ENCODE measurements at places on chromosomes 1 and 21.

DNA sequence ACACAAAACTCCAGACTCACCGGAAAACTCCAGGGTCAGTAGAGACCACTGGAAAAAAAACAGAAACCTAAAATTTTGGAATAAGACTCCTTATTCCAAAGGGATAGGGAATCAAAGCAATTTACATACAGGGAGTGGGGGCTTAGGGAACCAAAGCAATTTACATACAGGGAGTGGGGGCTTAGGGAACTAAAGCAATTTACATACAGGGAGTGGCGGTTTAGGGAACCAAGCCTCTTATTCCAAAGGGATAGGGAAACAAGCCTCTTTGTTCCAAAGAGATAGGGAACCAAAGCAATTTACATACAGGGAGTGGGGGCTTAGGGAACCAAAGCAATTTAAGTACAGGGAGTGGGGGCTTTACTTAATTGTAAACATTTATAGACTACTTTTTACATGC lies 28.4 kb upstream of the TTLL7 start:
- DNase-seq = no peak

DNA sequence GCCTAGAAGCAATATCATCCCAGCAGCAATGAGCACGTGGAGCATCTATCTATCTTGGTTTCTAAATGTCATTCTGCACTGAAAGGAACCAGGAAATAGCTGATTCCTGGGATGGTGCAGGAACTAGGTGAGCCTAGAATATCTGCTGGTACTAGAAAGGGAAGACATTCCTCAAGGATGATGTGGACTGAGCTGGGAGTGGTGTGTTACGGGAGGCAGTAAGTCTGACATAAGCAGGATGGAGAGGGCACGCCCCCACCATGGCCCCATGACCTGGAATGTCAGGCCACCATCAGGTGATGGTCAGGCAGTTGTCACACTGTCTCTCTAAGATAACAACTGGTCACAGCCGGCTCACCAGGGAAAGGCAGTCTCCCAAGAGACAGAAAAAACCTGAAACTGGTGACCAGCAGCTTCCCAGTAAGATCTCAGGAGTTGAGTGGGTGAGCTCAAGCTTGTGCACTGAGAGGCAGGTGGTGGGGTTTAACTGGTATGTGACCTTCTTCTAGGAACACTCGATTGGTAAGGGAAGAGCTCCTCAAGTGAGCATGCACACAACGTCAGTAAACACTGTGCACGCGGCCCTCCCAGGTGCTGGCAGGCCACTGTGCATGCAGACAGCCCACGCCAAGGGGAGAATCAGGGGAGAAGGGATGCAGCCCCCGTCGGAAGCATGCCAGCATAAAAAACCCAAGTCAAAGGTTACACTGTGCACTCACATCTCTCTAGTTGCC lies 148.7 kb downstream of the ADSS2 start:
- DNase-seq = no peak

DNA sequence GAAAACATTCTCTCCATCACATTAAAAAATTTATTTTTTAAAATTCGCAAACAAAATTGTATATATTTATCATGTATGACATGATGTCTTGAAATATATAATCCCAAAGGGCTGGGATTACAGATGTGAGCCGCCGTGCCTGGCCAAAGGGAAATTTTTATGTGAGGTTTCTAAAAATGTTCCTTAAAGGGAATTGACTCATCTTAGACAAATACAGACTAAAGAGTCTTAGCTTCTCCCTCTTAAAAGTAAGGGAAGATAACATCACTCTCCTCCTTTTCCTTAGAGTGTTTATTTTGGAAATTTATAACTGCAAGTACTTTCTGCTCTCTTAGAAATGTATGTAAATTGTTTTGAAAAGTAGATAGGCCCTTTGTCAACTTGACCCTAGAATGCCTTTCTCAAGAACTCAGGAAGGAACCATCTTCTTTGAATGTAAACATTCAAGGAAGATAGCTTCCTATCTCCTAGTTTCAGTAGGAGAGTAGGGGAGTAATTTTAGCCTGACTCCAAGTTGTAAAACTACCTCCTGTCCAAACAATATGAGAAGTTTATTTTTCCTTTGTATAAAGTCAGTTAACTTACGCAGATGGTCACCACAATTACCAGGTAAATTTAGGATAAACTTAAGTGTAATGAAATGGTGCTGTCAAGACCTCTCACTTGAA lies 59.5 kb downstream of the C21orf91 start:
- DNase-seq = no peak

DNA sequence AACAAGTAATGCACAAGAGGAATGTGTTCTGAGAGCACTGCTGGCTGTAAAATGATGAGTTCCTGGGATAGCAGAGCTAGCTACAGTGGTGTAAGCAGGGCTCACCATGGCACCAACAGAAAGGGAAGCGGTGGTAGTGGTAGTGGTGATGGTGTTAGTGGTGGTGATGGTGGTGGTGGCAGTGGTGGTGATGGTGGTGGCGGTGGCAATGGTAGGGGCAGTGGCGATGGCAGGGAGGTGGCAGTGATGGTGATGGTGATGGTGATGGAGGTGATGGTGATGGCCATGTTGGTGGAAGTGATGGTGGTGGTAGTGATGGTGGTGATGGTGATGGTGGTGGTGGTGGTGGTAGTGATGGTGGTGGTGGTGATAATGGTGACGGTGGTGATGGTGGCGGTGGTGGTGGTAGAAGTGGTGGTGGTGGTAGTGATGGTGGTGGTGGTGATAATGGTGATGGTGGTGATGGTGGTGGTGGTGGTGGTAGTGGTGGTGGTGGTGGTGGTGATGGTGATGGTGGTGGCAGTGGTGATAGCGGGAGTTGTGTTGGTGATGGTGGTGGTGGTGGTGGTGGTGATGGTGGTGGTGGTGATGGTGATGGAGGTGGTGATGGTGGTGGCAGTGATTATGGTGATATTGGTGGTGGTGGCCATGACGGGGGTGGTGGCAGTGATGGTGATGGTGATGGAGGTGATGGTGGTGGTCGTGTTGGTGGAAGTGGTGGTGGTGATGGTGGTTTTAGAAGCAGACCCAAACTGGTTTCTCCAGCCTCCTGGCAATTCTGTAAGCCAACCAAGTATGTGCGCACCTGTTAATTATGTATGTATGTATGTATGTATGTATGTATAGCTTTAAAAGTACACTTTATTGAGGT lies 254.1 kb downstream of the TRABD2B start:
- no peak for DNase-seq

GRCh38 chr1:207978441-207978840 lies 67.5 kb upstream of the CD34 start:
- no peak for DNase-seq

GRCh38 chr1:20359451-20360330 lies 69.0 kb downstream of the VWA5B1 start:
- DNase-seq = no peak

- no peak for DNase-seq
Observed at GRCh38 chr21:36613059-36613458, 85.9 kb upstream of the SIM2 start.

DNA sequence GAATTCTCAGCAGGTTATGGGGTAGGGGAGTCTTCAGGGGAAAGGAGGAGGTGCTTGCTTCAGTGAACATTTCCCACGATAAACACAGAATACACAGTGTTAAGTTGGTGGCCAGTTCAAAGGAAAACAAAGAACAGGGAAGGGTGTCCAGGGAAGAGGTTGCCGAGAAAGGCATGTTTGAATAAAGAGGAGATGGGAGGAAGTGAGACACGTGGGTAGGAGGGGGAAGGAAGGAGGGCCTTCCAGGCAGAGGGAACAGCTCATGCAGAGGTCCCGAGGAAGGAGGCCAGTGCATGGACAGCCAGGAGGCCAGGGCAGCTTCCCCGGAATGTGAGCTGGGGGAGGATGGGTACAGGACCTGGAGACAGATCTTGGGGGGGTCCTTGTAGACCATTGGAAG lies 130.3 kb upstream of the TMEM51 start:
- no peak for DNase-seq

GRCh38 chr1:169753549-169753948 lies 19.7 kb upstream of the SELE start:
- no peak for DNase-seq

- DNase-seq = no peak
Observed at GRCh38 chr1:150320667-150320978, 710 bp upstream of the PRPF3 start.

DNA sequence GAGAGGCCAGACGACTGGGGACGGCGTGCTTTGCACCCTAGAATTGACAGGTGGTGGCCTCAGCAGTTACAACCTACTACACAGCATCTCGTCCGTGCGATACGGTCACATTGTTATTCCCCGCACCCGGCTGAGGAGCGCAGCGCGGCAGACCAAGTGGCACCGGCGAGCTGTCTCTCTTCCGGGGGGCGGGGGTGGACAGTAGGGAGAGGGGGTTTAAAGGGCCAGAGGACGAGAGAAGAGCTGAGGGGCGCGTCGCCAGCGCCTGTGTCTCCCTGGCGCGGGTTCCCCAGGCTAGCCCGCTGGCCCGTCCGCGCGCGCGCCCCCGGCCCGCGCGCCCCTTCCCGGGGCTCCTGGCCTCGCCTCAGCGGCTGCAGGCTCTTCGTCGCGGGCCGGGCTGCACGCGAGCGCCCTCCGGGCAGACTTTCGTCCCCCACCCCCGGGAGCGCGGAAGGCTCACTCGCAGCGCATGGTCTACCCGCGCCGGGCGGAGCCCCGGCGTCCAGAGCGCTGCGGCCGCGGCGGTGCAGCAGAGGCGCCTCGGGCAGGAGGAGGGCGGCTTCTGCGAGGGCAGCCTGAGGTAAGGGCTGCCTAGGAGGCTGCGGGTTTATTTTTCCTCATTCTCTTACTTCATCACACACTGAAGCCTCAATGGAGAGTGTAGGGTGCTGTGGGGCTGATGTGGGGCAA lies at the start of gene PDE4B:
TSS of gene PDE4B (plus strand) at position 227 of the 690 bp plus-strand sequence.
- DNase-seq = no peak

- DNase-seq = no peak
Observed at GRCh38 chr21:46120301-46121285, 22.7 kb downstream of the COL6A2 start.

GRCh38 chr1:67908250-67908936 lies 75.1 kb upstream of the GNG12 start:
- no peak for DNase-seq

DNA sequence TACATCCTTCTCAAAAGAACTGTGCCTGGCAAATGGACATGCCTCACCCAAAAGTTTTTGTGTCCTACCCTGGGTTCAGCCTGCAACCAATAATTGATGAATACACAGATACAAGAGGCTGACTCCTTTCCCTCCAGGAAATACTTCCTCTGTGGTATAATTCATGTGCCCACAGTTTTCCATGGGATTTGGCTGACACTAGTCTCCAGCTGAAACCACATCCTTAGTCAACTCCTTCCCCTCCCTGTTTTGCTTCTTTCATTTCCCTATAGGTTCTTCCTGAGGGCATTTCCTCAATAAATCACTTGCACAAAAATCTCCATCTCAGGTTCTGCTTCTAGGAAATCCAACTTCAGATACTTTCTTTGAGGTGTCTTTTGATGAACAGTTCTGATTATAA lies 436.6 kb upstream of the C1orf87 start:
- no peak for DNase-seq

GRCh38 chr1:18182398-18183160 lies 75.0 kb downstream of the IGSF21 start:
- no peak for DNase-seq

- DNase-seq = no peak
Observed at GRCh38 chr1:22832414-22832786, 121.8 kb downstream of the EPHB2 start.

DNA sequence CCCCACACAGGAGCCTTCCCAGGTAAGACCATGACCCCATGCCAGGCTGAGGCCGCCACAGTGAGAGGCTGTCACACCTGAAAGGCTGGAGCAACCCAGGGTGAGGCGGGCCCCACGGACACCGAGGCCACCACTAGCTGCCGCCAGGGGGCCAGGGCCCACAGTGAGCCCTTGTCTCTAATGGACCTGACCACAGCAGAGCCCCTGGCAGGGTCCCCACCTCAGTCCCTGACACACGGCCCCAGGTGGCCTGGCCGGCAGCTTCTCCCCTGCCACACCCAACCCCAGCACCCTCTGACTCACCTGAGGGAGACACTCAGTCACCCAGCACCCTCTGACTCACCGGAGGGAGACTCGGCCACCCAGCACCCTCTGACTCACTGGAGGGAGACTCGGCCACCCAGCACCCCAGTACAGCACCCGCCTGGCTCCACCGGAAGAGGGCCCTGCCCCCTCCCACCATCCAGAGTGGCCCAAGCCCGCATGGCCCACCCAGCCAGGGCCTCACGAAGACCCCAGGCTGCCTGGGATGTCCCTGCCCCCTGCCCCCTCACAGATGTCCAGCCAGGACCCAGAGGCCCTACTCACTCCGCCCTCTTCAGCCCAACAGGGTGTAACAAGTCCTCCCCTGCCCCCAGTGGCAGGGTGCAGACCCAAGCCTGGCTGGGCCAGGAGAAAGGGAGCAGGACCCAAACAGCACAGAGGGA lies 4.4 kb downstream of the DVL1 start:
- DNase-seq = no peak

DNA sequence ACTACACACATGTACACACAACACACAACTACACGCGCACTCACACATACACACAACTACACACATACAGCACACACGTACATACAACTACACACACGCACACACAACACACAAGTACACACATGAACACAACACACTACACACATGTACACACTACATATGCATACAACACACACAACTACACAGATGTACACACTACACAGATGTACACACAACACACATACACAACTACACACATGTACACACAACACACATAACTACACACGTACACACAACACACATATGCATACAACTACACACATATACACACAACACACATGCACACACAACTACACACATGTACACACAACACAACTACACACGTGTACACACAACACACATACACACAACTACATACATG lies 318.6 kb downstream of the CAMTA1 start:
- DNase-seq = no peak

DNA sequence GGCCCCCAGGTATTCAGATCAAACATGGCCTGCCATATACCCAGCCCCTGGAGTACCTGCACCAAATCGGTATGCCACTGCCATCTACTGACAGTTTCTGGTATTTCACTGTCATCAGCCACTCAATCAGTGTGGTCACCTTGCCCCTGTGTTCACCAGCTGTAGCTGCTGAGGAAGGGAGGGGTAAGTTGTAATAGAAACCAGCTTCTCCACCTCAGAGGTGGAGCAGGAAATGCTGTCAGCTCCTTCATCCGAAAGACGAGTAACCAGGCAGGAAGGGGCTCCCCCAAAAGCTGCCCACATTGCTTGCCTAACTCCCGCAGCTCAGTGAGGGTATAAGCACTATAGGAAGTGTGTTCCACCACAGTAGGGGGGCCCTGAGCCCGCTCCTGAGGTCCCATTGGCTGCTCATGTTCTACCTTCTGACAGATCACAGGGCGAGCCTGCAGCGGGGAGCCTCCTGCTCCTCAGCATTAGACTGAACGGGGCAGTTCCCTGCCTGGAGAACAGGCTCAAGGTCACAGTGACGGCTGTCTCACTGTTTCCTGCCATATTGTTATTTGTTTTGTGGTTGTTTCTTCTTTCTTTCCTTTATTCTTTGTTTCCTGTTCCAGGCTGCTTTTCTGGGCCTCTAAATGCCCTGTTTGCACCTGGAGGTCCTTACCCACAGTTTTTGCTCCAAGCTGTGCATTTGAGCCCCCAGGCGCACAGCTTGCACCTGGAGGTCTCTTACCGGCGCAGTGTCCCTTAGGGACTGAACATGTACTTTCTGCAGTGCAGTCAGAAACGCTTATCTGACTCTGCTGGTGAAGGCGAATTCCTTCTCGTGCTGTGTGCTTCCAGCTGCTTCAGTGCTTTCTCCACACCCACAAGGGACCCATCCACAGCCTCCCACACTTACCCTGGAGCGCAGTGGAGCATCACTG lies 1638.3 kb downstream of the MRPL39 start:
- no peak for DNase-seq
